Activated T-cell treated with anti-CD3 and anti-CD28 coated beads, Interleukin-2, amount 50 U/mL, for 72 hours (primary cell): ENCODE measurements at places on chromosomes 1 and 21.

- no peak for DNase-seq
Observed at GRCh38 chr1:12340544-12340930, 110.7 kb downstream of the VPS13D start.

DNA sequence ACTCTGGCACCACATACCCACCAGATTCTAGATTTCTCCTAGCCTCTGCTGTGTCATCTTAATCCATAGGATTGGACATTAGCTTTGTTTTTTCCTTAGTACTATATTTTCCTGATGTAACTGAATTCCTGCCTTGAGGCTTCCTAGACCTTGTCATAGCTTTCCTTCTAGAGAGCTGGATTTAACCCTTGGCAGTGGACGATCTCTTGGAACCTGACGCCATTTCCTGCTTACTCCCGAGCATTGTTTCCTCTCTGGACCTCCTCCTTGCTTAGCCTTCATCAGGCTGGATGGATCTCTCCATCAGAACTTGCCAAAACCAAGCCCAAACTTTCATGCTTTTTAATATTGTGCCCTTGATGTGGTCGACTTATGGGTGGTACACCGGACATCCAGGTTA lies 1.5 kb downstream of the APOBEC4 start:
- no peak for DNase-seq

DNA sequence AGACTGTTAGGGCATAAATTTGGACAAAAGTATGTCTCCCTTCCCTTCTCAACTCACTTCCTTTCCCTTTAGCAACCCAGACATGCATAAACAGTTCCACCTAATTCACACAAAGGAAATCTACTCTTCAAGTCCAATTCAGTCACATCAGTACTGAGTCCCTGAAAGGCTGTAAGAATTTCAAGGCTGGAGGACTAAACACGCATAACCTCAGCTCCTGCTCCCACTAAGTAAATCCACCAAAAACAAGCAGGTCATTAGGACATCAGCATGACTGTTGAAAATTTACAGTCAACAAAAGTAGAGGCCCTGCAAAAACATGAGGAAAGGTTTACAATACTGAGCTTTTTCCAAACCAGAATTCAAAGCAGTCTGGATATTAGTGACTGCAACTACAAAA lies 18.4 kb downstream of the SETD4 start:
- no peak for DNase-seq

- DNase-seq: no peak
Observed at GRCh38 chr1:56825436-56825835, 6.2 kb upstream of the FYB2 start.

DNA sequence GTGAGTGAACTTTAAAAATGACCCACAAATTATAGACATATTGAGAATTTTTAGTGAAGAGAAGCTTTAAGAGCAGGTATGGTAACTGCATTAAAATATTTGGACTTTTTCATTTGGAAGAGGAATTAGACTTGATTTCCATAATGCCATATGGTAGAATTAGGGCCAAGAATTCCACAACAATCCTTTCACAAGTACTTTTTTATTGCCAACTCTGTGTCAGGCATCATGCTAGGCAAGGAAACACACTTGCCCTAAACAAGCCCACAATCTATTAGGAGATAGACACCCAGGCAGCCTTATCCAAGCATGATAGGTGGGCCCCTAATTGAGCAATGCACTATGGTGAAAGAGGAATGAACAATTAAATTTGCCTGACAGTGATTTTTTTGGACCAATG lies 353.0 kb downstream of the TGFB2 start:
- no peak for DNase-seq

GRCh38 chr1:7410156-7410555 lies 360.9 kb upstream of the VAMP3 start:
- no peak for DNase-seq

DNA sequence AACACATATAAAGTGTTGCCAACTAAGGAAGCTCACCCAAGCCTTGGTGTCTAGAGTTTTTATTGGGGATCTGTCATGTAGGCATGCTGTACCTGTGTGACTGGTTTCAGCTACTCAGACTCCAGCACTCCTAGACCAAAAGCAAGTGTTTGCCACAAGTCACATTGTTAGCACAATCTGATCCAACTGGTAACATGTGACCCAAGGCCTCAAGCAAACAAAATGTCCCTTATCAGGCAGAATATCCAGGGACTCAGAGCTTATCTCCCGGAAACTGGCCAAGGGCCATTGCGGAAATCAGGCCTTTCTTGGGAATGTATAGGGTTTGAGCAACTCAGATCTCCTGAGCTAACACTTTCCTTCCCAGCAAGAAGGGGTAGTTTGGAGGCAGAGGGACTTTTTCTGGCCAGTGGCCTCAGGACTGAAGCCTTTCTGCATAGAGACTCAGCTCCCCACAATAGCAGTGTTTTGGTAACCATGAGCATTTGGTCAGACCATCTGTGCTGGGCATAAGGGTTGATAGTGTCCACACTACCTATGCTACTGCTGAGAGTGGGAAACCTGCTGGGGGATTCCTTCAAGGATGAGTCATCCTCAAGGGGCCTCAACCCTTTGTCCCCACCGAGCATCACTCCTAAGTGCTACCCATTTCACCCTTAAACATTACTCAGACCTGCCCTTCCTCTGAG lies 29.6 kb downstream of the NHLH2 start:
- no peak for DNase-seq
